ENCODE measurements at places on chromosomes 11 and 22.

DNA sequence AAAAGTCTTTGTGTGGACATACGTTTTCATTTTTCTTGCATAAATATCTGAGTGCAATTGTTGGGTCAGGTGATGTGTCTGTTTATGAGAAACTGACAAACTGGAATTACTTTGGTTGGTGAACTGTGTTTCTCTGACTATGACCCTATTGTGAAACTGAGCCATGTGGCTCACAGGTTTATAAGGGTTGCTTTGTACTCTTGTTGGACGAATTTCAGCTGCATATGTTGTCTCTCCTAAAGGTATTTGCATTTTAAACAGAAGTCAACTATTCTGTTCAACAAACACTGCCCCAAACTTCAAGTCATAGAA, 34.4 kb upstream of the RASD2 start:
- no peak for DNase-seq

GRCh38 chr22:38891256-38891655, 19.2 kb upstream of the CBX6 start:
- no peak for DNase-seq

- no peak for DNase-seq
Measured at GRCh38 chr22:43094085-43094484, 4.9 kb upstream of the TTLL1 start.

- no peak for DNase-seq
Measured at GRCh38 chr11:95338430-95338991, 107.5 kb upstream of the SESN3 start.

- no peak for DNase-seq
Measured at GRCh38 chr11:125256541-125257189, 92.1 kb downstream of the PKNOX2 start.

DNA sequence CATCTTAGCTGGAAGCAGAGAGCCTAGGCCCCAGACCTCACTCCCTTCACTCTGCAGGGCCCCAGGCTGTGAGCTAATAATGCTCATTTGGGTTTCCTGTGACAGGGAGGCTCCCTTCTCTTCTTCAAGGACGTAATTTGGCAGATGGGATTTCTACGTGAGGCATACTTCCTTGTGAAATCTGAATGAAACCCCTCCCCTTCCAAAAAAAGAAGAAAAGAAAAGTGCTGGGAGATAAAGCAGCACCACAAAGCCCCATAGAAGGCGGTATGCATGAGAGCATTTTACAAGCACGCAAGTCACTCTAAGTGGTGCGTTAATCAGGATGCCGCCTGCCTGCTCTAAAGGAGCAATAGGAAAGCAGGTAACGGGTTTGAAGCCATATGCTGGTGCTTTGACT, 5.7 kb downstream of the P2RX3 start:
- no peak for DNase-seq

- DNase-seq = no peak
Measured at GRCh38 chr11:83238111-83238510, 44.6 kb downstream of the ANKRD42 start.

DNA sequence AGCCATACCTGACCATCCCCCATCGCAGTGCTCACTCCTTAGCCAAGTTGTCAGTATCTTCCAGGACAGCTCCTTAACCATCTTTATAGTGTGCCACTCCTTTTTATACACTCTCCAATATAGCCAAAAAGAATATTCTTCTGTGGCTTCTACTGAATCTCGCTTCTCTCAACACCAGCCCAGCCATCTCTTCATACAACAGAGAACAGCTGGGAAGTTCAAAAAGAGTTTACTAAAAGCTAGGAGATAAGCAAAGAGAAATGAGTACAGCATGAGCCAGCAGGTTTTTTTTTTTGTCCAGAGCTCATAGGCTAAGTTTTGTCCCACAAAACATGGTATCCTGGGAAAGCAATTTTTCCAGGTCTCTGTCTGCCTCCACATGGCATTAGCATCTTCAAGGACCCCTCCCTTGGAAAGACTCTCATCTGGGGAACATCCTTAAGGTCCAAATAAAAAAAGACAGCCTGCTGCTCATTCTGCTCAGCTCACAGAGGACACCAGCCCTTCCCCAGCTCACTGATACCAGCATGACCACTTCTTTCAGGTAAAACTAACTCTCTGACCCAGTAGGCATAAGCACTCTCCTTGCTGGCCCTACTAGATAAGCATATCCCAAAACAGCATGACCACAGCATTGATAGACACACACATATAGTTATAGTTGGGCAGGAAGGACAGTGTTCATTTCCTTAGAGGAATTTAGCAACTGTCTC, 48.8 kb upstream of the YWHAH start:
- no peak for DNase-seq

DNA sequence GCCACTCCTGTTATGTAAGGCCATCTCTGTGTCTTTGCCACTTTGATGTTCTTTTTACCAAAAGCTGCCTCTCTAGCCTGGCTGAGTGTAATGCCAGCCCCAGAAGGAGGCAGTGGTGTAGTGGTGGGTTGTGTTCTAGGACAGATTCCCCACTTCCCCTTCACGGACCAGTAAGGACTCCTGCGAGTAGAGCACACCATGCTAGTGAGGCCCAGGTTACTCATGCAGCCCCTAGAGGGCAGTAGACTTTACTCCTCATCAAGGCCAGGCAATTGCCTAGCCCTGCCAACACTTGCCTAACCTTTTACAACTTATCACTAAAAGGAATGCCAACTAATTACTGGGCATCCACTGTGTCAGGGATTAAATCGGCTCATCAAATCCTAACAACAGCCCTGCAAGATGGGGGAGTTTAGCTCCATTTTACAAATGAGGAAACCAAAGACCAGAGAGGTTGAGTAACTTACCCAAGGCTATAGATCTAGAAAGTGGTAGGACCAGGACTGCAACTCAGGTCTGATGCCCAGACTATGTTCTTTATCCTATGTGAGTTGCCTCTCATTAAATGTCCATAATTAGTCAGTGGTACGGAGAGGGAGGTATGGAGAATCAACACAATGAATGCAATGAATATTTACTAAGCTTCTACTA, 75.3 kb downstream of the APIP start:
- no peak for DNase-seq

GRCh38 chr11:37786214-37786755, 1188.2 kb upstream of the RAG2 start:
- DNase-seq = no peak

- DNase-seq = no peak
Measured at GRCh38 chr11:75735181-75735845, 17.7 kb downstream of the MOGAT2 start.

- no peak for DNase-seq
Measured at GRCh38 chr11:47443817-47444216, 5.1 kb downstream of the RAPSN start.

GRCh38 chr11:107819361-107820014, 39.1 kb downstream of the SLC35F2 start:
- no peak for DNase-seq

- no peak for DNase-seq
Measured at GRCh38 chr22:24952837-24953383, 394 bp downstream of the KIAA1671 start.

- DNase-seq = no peak
Measured at GRCh38 chr22:17712441-17712840, 61.8 kb downstream of the BID start.

- DNase-seq = no peak
Measured at GRCh38 chr11:67022961-67023956, at the start of gene SYT12. Gene SYT12 (plus strand): TSS chr11:67023134. CDS start chr11:67030145, 7,011 bp downstream.

GRCh38 chr11:130694488-130695045, 221.7 kb downstream of the SNX19 start:
- DNase-seq = no peak

GRCh38 chr11:3134218-3134621, 30.9 kb downstream of the OSBPL5 start:
- DNase-seq = no peak

DNA sequence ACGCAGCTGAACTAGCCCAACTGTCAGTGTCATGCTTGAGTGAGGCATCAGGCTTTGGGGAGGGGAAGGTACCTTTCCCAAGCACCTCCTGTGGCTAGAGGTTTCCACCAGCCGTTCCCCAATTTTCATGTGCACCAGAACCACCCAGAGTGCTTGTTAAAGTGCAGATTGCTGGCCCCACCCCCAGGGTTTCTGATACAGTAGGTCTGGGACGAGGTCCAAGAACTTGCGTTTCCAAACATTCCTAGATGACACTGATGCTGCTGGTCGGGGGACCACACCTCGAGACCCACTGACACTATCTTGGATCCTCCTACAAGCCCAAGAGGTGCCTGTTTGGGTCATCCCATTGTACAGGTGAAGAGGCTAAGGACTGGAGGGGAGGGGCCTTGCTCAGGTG, 59.8 kb downstream of the PDE2A start:
- no peak for DNase-seq

DNA sequence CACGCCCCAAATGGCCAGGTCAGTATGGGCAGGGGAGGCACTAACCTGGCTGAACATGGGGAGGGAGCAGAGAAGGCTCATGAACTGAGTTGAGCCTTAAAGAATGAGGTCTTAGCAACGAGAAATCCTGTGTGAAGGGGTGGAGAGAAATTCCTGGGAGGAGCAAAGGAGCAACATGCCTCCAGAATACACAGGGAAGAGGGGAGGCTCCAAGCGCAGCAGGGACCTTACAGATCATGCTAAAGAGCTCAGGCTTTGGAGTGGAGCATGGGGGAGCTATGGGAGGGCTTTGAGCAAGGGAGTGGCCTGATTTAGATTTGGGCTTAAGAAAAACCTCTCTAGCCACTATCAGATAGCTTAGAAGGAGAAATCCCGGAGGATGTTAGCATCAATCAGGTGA, 88.1 kb downstream of the MN1 start:
- DNase-seq = no peak

DNA sequence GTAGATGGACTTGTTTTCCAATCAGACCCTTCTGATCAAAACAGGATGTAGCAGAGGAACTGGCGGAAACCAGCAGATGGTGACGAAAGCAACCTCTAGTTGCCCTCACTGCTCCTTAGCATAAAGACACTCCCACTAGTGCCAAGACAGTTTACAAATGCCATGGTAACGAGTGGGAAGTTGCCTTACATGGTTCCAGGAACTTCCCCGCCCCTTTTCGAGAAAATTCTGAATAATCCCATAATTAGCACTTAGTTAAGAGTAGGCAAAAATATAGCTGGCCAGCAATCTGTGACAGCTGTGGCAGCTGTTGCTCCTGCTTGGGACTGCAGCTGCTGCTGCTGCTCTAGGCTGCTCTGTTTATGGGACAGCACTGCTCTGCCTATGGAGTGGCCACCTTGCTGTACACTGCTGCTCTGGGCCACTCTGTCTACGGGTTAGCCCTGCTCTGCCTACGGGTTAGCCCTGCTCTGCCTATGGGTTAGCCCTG, 33.4 kb upstream of the SORL1 start:
- no peak for DNase-seq

DNA sequence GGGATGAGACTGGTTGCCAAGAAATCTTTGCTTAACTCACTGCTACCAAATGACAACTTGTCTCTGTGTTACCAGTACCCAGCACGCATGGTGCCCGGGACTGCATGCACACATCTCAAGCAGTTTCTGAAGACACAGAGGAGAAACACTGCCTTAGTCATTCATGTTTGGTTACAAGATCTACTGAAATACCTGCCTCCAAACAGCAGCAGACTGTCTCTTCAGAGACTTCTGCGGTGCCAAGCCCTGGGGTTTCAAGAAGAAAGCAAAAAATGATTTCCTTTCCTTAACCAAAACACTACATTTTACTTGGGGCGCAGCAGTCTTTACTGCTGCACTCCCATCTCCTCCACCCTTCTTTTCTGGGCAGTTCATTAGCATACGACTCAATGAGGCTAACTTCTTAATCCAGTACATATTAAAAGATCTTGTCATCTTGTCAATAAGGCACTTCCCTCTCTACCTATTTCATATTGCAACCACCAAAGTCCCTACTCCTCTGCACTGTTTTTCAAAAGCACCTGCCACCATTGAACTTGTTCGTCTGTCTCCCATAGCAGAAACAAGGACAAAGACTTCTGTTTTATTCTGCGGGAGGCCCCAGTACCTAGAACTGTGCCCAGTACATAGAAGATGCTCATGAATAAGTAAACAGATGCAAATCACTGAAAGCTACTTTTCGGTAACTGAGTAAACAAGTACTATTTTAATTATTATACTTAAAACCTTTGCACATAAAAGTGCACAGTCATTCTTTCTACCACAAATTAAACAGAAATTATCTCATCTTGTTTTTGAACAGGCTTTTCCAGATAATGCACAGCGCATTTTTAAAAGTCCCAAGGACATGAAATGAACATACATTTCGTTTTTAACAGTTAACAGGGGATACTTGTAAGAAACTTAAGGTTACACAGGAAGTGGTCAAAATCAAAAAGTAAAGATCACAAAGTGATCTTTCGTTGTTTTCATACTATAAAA, 4.0 kb downstream of the NAP1L4 start:
- DNase-seq = no peak

GRCh38 chr22:29704528-29705285, 15.1 kb upstream of the CABP7 start:
- DNase-seq = no peak

DNA sequence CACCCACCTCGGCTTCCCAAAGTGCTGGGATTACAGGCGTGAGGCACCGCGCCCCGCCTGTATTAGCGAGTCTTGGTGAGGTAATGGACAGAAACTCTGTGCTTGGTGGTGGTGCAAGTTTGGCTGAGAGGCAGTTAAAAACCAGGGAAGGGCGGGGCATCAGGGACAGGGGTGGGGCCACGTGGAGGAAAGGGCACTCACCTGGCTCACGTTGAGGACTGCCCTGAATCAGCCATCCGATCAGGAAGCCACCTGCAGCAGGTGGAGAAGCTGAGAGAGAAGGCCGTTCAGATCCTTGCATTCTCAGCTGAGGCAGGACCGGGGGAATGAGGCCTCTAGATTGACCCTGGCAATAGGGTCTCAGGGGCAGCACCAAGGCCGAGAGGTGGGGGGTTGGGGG, 12.1 kb upstream of the CHRM1 start:
- no peak for DNase-seq

DNA sequence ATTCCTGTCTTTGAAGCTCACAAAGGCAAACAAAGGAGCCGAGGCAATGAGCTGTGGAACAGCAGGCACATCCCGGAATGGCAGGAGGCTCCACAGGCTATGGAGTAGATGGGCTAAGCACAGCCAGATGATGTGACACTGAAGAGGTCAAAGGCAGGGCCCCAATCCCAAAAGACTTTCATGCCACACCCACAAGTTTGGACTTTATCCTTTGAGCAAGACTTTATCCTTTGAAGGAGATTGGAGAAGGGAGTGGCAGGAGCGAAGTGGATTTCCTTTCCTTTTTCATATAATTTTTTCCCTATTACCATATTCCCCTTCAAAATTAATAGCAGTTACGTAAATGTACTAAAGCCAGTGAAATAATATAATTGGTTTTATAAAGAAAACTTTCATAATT, 379.4 kb downstream of the CADM1 start:
- no peak for DNase-seq

- no peak for DNase-seq
Measured at GRCh38 chr22:48071828-48072227, 1309.4 kb downstream of the TBC1D22A start.

DNA sequence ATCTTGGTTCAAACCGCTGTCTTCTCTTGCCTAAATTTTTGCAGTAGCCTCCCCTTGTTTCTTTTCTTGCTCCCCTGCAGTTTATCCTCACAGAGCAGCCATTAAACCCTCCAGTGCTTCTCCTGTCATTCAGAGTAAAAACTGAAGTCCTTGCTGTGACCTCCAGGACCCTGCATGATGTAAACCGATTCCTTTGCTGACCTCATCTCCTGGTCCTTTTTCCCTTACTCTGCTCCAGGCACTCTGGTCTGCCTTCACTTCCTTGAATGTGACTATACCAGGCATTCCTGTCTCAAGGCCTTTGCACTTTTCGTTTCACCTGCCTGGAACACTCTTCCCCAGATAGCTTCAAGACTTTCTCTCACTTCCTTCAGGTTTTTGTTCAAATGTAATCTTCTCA, 152.0 kb downstream of the WNT11 start:
- no peak for DNase-seq

- DNase-seq = no peak
Measured at GRCh38 chr22:17717708-17718107, 56.6 kb downstream of the BID start.

Measured in keratinocyte (primary cell).